ENCODE measurements at places on chromosomes 5 and 9. TPM values are rescaled to one million over a fixed set of nuclear protein-coding genes. Genes with fewer than 3 reads are reported as not detected.

ARHGEF39 gene
- 0.86 TPM for total RNA-seq

GABRA1 gene
- not detected for total RNA-seq

TRIO gene
- total RNA-seq, result 194 TPM

FAM219A gene
- total RNA-seq, result 11.1 TPM

SPINK5 gene
- total RNA-seq, result not detected

FBXO10 gene
- 9.5 TPM for total RNA-seq

PITX1 gene
- 0.26 TPM for total RNA-seq

ARHGEF37 gene
- total RNA-seq, result 9.2 TPM

GADD45G gene
- total RNA-seq, result 0.33 TPM

NUTM2G gene
- not detected for total RNA-seq

NAIF1 gene
- total RNA-seq, result 16.3 TPM

PGGT1B gene
- 28.9 TPM for total RNA-seq

CFAP77 gene
- total RNA-seq, result 0.20 TPM

LRRC70 gene
- total RNA-seq, result 37.8 TPM

CLIC3 gene
- 0.33 TPM for total RNA-seq

SFXN1 gene
- 200 TPM for total RNA-seq

GOLM1 gene
- total RNA-seq, result 85.1 TPM
